ENCODE measurements at places on chromosomes 5 and 9. TPM values are rescaled to one million over a fixed set of nuclear protein-coding genes. Genes with fewer than 3 reads are reported as not detected.

DNA sequence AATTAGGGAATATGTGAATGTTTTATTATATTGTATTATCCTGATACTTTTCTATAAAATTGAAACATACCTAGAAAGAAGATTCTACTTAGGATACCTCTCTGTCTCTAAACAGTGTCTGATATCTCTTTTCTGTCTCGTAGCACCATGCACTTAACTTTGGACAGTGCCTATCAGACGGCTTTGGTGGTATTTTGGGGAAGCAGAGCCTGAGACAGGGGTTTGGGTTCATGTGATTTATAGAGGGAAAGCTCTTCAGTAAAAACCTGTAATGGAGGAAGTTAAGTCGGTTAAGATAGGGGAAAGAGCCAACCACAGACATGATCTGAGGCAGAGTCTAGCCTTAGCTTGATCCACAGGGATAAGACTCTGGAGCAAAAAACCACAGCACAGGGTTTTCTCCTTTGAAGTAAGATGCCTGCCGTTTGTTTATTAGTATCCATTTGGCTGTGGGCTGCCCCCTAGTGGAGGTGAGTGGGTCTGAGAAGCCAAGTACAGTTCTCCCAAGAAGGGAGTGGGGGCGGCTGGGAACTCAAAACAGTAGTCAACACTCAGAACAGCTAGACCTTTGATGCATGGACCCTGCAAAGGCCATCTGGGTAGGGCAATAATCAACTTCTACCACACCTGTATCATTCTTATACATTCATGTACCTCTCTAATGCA is 141.2 kb upstream of the ASTN2 start:
- H3K4me3 ChIP-seq: no peak overlapping the region
- H3K27me3 ChIP-seq: no peaks in the 10 kb centered on the region
- H3K36me3 ChIP-seq: no peaks in the 10 kb centered on the region
- H3K27ac ChIP-seq: no peak overlapping the region
- no peak for DNase-seq
- H3K4me1 ChIP-seq: no peaks in the 10 kb centered on the region

GRCh38 chr9:132068605-132069004 is 11.1 kb downstream of the MED27 start:
- no peak overlapping the region for H3K27ac ChIP-seq
- H3K36me3 ChIP-seq: peaks cover 57% of the 10 kb centered on the region
- no peaks in the 10 kb centered on the region for H3K27me3 ChIP-seq
- DNase-seq: no peak
- peaks cover 1% of the 10 kb centered on the region for H3K4me1 ChIP-seq

GRCh38 chr5:44001675-44002380 is 387.4 kb downstream of the FGF10 start:
- no peak for DNase-seq
- no peaks in the 10 kb centered on the region for H3K4me1 ChIP-seq
- H3K36me3 ChIP-seq: no peaks in the 10 kb centered on the region
- H3K27me3 ChIP-seq: no peaks in the 10 kb centered on the region
- no peak overlapping the region for H3K4me3 ChIP-seq
- no peak overlapping the region for H3K27ac ChIP-seq

GRCh38 chr9:84271921-84272556 is 68.5 kb downstream of the SLC28A3 start:
- no peaks in the 10 kb centered on the region for H3K36me3 ChIP-seq
- H3K27ac ChIP-seq: no peak overlapping the region
- DNase-seq: no peak

The ANKRD34B gene
- not detected for total RNA-seq

Measured in activated B cell treated with CpG ODN at 0.5 μM for 24 hours (primary cell).